ENCODE measurements at places on chromosomes 6 and 20.

GRCh38 chr6:34645627-34646026 lies 50.9 kb downstream of the ILRUN start:
- no peak for DNase-seq

DNA sequence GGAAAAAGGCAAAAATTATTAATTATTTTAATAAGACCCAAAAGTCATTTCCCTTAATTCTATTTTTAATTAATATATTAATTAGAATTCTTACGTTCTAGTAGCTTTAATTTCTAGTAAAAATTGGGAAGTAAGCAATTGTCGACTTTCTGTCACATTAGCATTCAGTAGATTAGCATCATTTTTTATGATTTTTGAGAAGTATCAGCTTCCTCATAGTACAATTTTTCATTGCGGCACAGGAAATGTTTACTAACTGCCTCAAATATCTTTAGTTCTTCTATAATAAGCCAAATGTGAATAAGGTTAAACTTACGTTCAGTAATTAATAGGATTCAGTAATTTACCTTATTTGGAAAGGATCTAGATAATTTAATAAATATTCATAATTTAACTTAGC lies 687.4 kb downstream of the EPM2A start:
- no peak for DNase-seq

GRCh38 chr6:87722540-87723169 lies 20.6 kb upstream of the AKIRIN2 start:
- DNase-seq: no peak

GRCh38 chr6:147604373-147604772 lies 95.9 kb downstream of the SAMD5 start:
- no peak for DNase-seq

- no peak for DNase-seq
These were observed 5.4 kb upstream of the ZNF217 start for GRCh38 chr20:53599044-53599362.

GRCh38 chr6:11769244-11769643 lies 9.4 kb downstream of the ADTRP start:
- no peak for DNase-seq

GRCh38 chr6:137705160-137706082 lies 161.6 kb upstream of the TNFAIP3 start:
- no peak for DNase-seq

DNA sequence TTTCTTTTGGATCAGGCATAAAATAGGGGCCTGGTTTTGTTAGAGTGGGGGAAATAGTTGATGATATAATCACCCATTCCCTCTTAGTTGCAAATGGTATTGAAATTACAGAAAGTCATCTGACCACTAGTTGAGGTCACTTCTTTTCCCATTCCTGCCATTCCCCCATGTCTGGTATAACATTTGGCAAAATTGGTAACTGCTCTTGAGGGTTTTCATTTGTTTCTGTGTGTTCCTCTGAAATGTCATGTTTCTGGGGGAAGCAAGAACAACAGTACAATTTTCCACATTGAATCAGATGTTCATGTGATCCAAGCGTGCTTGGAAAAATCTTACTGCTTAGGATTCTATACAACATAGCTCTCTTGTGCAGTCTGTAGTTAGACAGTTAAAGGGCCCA lies 7.3 kb downstream of the AIG1 start:
- no peak for DNase-seq

- DNase-seq: no peak
These were observed 138.3 kb downstream of the FLRT3 start for GRCh38 chr20:14199111-14199510.

DNA sequence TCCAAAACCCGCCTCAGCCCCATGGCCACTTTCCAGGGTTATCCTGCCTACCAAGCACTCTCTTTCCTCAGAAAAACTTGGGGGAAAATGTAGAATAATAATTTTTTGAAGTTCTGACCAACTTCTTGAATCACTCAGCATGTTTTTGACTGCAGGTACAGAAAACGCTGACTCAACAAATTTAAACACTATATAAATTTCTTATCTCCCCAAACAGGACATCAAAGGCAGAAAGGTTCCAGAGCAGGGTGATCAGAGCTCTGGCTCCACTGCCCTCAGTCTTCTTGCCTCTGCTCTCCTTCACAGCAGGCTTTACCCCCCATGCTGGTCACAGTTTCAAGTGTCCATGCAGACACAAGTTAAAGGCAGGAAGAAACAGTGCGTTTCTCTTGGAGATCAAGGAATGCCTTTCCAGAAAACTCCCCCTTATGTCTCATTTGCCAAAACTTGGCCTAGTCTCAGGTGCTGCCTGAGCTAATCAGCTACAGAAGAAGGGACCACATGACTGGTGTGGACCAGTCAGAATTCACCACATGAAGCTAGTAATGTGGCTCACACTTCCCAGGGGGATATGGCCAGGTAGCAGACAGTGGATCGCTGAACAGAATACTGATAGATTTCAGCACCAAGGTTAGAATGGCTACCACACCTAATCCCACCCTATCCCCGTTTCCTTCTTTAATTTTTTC lies 24.4 kb upstream of the SLC17A3 start:
- no peak for DNase-seq

DNA sequence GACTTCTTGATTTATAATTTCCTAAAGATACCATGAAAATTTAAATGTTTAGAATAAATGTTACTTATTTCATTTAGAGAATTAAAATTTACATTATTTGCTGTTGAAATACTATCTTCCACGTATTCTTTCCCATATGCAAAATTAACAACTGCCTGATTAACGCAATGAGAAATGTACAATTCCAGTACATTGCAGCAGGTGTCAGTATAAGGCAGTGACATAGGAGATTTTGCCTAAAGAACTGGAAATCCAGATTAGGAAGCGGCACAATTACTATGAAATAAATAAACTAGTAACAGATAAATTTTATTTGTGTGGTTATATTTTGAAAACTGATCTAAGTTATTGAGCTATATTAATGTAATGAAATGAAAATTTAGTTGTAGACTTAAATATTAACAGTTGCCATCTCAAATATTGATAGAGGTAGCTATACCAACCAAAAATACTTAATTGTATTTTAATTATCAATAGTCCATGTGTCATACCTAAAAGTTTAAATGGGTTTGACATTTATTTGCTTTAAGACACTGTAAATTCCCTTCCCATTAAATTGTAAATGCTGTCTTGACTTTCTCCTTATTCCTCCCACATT lies 300.2 kb downstream of the UTRN start:
- DNase-seq: no peak

- no peak for DNase-seq
These were observed 92.3 kb upstream of the FUT9 start for GRCh38 chr6:95923518-95923917.

DNA sequence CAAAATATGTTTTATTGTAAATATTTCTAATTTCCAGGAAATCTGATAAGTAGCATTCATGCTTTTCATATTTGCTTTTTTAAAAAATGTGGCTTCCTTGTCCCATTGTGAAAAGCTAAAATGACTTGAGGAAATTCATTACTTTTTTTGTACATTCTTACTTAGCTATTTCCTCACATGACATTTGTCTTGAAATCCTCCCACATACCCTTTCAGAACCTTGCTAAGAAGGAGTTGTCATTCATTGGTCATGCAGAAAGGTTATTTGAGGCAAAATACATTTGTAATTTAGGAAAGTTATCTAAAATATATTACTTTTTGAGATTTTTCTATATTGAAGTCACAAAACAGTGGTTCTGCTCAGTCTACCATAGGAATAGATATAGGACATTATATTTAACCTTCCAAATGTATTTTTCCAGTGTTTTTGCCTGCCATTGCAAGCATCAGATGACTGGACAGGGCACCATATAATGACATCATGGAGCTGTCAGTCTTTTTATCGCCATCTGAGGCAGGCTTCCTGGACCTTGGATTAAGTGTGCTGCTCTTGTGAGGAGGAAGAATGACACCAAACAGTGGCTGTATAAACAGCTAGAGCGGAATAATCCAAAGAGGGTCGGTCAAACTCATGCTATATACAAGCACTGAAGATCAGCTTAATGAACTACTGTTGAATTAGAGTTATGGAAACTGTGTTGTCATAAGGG lies 109.4 kb upstream of the HCRTR2 start:
- no peak for DNase-seq

DNA sequence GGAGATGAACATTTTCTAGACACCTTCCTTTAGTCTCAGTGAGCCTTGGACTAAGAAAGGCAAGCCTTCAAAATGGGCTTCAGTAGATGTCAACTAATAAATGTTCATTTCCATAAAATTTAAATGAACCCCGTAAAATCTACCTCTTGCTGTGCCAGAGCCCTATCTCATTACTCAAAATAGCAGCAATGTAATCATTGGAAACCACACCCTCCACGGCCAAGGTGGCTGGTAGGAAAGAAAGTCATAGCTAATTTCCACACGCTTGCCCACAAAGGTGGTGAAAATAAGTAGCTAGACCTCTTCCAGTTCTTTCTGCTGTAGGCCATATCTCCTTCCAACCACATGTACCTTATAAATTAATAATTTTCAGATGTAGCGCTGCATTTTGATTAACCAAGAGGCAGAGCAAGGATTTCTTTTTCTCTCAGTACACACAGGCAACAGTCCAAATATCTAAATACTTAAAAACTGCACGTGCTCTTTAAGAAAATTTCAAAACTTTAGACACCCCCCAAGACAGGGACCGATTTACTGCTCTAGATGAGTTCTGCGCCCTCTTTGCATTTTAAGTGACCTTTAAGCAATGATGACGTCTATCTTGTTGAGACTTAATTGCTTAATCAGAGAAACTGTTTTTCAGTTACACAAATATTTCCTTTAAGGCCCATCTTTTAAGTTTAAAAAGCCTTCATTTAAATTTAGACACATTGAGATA lies 290.8 kb downstream of the ZNF217 start:
- DNase-seq: no peak

- DNase-seq: no peak
These were observed 527.7 kb downstream of the ADGRB3 start for GRCh38 chr6:69162811-69163210.

DNA sequence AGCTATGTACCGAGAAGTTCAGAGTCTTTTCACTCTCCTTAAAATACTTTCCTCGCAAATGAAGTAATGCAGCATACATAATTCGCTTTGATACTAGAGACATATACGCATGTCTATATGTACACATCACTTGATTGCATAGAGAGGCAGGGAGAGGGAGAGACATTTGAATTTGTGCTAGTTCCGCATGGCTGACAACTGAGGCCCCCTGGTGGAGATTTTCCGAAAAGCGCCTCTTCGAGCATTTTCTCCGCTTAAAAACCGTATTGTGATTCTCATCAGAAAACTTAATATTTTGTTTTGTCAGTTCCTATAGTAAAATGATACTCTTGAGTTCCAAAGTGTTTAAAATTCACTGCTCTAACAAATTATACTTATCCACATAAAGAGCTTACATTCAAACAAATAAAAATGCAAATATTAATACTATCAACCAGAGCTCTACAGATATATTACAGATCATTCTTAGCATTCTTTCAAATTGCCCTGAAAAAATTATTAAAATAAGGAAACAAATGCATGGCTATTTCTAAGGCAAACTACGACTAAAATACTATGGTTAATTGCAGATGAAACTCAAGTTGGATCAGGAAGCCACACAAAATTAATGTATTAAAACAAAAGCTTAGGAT lies 637 bp downstream of the MYLK4 start:
- DNase-seq: no peak

DNA sequence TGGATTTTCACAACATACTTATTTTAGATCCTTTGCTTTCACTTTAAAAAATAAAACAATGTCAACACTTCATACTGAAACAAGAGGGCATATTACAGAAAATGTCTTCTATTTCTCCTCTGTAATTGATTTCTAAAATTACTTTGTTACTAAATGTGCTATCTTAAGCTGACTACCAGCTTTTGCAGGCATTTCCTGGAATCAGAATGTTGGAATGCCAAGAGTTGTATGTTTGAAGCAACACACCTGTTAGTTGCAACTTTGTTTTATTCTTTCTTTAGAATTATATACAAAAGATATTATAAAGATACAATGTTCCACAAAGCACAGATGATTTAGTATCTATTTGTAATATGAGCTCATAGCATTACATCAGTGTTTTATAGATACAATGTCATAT lies 62.5 kb upstream of the TMEM170B start:
- no peak for DNase-seq

GRCh38 chr6:4451081-4451480 lies 315.7 kb upstream of the ECI2 start:
- no peak for DNase-seq

Measured in D721Med (cell line).